ENCODE measurements at places on chromosomes 16 and 17. TPM values are rescaled to one million over a fixed set of nuclear protein-coding genes. Genes with fewer than 3 reads are reported as not detected.

Gene KNOP1
- polyA plus RNA-seq = 38.2 TPM

Gene C17orf58
- 24.7 TPM for polyA plus RNA-seq

Gene TEX19
- polyA plus RNA-seq = not detected

Gene ESRP2
- polyA plus RNA-seq = 27.5 TPM

Gene NUPR1
- polyA plus RNA-seq = 10.5 TPM

Gene TMEM208
- 40.4 TPM for polyA plus RNA-seq

- no peak for DNase-seq
Measured at GRCh38 chr17:80208050-80208449, 12.1 kb downstream of the SGSH start.

DNA sequence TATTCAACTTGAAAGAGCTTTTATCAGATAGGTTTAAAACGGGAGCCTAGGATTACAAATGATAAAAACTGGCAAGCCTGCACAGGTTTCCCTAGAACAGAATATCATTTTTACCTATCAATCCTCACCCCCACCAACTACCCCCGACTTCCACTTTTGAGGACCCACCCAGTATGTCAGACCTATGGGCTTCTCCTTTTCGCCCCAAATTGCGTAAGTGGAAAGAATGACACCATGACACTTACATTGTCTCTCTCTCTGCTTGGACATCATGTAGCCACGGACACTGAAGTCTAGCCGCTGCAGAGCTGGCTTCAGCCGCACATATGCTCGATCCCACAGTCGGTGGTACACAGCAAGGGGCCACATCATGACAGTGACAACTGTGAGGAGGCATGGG, 7.4 kb upstream of the PSMC3IP start:
- no peak for DNase-seq

- no peak for DNase-seq
Measured at GRCh38 chr16:17744921-17745572, 274.3 kb upstream of the XYLT1 start.

DNA sequence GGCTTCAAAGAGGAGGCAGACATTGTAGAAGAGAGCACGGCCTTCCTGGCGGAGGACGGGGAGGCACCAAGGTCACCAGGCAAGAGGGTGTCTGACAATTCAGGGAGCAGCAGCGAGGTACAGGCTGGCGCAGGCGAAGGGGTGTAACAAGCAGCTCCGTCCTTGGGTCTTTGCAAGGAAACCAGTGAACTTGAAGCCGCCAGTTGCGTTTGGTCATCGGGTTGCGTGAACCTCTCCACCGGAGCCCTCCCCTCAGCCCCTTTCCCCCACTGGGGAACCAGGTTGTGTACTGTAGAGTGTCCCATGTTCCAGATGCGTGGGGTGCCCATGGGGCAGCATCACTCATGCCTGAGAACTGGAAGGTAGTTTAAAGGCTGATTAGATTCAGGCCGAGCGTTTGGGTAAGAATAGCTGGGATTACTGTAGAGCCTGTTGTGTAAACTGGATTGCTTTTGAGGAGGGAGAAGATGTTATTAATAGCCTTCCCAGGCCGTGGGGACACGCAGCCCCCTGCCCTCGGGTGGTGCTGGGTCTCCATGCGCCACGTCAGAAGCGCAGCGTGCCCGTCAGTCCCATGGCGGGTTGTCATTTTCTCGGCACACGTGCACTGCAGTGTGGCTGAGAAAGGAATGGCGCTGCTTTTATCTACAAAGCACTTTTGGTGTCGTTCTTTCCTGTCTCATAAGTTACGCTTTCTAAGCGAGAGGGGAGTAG, 2.5 kb downstream of the MRPL12 start:
- DNase-seq = no peak

- DNase-seq = no peak
Measured at GRCh38 chr16:80666378-80667250, 125.8 kb downstream of the DYNLRB2 start.

DNA sequence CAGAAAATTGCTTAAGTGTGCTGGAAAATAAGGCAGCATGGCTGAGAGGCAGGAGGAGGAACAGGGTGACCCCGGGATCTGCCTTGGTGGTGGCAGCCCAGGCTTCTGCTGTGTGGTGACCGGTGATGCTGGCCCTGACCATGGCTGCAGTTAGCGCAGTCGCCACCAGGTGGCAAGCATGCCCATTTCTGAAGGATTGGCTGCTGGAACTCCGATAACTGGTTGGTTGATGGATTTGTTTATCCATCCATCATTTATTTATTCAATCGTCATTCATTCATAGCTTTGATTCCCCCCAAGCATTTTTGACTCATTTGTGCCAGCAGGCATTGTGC, 29.1 kb upstream of the ITGA3 start:
- DNase-seq = no peak

DNA sequence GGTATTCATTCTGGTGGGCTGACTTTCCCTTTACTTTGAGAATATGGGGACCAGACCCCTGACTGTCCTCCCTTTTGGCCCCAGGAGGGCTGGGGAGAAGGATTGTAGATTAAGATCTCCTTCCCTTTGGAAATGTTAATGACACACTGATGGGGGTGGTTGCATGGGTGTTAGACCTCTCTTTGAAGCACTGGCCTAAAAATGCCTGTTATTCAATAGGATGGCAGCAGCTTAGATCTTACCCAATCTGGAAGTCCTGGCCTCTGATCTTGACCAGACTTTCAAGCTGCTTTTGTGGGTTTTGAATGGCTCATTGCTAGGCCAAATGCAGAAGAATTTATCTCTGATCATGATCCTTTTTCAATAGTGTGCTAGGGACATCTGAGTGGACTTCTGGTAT, 25.7 kb downstream of the MAP3K3 start:
- DNase-seq = no peak

DNA sequence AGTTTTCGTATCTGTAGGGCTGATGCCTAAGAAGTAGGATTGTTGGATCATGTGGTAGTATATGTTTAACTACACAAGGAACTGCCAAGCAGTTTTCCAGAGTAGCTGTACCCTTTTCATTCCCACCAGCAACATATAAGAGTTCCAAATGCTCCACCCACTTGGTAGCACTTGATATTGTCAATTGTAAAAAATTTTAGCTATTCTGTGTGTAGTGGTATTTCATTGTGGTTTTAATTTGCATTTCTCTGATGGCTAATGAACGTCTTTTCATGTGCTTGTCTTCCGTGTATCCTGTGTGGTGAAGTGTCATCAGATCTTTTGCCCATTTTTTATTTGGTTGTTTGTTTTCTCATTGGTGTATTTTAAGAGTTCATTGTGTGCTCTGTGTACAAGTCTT, 69.7 kb downstream of the TANC2 start:
- DNase-seq = no peak

GRCh38 chr17:82014432-82014831, 8.2 kb downstream of the CENPX start:
- DNase-seq = no peak

DNA sequence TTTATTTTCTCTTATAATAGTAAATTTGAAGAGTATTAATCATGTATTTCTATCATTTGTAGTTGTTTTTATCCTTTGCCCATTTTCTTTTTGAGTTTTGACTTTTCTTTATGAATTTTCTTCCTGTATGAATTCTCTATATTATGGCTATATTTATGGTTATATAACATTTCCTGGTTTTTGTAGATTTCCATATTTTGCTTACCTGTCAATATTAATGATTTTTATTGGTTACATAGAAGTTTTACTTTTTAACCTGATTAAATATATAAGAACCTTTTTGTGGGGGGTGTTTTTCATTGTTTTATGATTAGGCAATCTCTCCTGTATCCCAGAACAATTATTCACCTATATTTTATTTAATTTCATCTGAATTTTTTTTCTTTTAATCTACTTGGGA, 93.2 kb downstream of the AATF start:
- no peak for DNase-seq

DNA sequence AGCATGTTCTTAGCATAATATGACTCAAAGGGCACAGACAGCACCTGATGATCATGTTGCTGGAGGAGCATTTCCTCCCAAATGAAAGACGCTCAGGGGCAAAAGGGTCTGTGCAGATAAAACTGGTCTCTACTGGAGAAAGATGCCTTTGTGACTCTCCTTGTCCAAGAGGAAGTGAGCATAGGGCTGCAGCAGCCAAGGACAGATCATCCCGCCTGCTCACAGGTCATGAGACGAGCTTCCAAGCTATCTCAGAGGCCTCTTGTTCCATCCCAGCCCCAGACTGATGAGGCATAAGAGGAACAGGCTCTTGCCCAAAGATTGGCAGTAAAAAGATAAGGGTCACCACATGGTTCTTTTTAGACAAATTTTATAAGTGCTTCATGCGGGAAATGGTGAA, 141.8 kb downstream of the KATNIP start:
- no peak for DNase-seq

- DNase-seq = no peak
Measured at GRCh38 chr16:2056681-2057407, 9.1 kb downstream of the TSC2 start.

DNA sequence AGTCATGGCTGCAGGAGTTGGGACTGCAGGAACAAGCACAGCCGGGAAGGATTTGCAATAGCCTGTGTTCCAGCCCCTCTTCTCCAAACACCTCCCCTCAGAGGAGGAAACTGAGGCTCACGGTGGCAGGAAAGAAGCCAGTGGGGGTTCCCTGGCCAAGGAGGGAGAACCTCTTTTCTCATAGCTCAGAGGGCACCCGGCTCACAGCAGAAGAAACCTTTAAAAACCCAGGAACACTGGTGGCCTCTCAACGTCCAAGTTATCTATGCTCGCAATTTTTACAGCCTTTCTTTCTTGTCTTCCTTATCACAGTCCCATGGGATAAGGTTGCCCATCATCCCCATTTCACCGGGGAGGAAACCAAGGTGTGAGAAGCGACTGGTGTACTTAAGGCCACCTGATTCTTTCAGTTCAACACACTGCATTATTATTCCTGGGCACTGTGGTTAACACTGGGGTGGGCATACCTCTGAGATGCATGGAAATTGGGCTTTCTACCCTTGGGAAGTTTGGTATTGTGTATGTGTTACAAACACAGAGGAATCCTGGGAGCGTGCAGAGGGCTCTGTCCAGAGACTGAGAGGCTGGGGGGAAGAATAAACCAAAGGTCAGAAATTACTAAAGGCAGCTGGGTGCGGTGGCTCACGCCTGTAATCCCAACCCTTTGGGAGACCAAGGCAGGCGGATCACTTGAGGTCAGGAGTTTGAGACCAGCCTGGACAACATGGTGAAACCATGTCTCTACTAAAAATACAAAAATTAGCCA, 791 bp upstream of the ZNF629 start:
- DNase-seq = no peak

DNA sequence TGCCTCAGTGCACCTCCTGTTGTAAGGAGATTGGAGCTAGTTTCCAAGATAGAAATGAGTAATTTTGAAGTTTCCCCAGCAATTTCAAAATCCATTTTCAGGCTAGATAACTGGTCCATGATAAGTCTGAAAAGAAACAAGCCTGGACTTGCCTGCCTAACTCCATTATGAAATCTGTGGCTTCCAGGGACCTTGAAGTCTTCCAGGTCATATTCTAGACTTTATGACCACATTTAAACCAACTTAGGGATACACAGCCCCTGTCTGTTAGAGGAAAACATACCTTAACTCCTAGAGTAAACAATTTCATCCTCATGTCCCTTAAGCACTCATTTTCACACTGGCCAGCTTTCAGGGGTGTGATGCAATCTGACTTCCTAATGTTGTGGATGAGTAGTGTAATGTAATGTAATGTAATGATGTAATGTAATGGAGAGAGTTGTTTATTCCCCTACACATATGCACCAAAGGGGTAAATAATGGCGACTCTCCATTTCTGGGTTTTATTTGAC, 96.7 kb upstream of the FAM20A start:
- no peak for DNase-seq

All from right renal pelvis (tissue), 4 donors.